ENCODE measurements at places on chromosomes 4 and X.

- no peak for DNase-seq
Observed at GRCh38 chr4:37628977-37629609, 57.1 kb downstream of the RELL1 start.

DNA sequence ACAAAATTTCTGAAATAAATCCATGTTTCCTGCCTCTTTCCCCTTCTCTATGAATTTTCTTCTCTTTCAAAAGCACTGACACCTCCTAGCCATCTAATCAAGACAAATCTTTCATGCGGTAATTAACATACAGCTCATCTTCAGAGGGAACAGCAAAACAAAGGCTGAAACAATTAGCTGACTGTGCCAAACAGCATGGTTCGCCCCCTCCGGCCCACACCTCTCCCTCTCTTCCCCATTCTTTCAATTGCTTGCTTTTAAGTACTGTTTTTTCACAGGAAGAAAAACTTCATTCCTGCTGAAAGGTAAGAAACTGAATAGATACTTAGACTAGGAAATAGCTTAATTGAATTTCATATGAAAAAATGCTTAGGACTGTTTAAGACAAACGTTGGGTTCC lies 291.1 kb upstream of the NOCT start:
- no peak for DNase-seq

DNA sequence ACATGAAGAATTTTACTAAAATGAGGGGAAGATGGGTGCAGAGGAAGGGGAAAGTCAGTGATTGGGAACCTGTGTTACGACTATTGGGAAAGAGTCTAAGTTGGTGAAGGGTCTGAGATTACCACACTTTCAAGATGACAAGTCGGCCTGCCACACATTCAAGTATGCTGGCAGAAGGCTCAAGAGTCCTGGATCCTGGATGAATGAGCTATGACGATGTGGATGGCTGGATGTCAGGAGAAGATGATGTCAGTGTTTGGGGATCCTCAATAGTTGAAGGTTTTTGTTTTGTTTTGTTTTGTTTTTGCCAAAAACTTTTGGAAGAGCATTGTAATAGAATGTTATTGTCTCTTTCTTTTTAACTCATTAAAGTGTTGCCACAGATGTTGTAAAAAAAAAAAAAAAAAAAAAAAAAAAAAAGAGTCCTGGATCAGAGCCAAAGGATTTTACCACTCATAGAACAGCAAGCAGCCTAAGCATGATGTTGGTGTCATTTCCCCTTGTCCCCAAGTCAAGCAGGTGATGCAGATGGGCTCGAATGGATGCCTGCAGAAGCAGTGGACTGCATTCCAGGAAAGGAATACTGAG lies 120.6 kb downstream of the REELD1 start:
- no peak for DNase-seq

- DNase-seq: no peak
Observed at GRCh38 chr4:151094290-151094751, 5.1 kb upstream of the RPS3A start.

GRCh38 chrX:136525738-136526606 lies 6.0 kb upstream of the VGLL1 start:
- no peak for DNase-seq

DNA sequence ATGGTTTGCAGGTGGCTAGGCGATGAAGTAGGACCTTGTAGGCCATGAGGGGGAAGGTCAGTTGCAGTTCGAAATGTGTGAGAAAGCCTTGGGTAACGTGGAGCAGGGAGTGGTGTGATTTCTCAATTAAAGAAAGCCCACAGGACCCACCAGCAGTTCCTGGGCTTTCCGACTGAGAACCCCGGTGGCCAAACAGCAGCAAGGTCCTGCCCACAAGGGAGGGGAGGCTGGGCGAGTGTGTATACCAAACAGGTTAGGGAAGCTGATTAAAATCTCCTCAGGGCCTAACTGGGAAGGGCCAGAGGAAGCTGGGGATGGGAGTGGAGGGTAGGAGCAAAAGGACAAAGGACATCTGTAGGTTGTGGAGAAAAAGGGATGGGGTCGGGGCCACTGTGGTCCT lies 2.4 kb downstream of the ATP6AP1 start:
- DNase-seq: no peak

GRCh38 chrX:152899111-152899873 lies 1.4 kb downstream of the ZNF185 start:
- no peak for DNase-seq

GRCh38 chrX:155998761-155999510 lies 1.4 kb downstream of the IL9R start:
- no peak for DNase-seq

- DNase-seq: peak; percentile 43
Observed at GRCh38 chrX:135112096-135112729, 8.1 kb downstream of the ETDB start.

DNA sequence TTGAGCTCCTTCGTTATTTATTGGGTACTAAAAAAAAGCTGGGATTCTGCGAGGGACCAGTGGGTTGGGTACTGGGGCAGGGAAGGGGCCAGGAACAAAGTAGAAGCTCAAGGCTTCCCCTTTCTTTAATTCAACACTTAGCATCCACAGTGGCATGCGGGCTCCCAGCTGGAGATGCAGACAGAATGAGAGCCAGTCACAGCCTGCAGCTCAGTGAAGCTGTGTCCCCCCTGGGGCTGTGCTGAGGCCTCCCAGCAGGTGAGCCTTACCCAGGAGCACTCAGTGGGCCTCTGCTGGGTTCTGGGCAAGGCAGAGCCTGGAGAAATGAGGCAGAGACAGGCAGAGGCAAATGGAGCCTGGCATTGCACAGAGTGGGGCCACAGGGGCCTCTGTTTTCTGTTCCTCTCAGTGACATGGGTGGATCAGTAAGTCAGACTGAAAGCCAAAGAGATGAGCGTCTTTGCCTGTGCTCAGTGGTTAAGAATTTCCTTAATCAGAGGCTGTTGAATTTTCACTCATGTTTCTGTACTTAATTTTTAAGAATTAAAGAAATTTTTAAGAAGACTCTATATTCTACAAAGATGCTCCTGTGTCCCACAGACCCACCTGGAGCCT lies 181.4 kb upstream of the RBPJ start:
- no peak for DNase-seq

- DNase-seq: no peak
Observed at GRCh38 chr4:102717448-102718092, 43.2 kb downstream of the MANBA start.

DNA sequence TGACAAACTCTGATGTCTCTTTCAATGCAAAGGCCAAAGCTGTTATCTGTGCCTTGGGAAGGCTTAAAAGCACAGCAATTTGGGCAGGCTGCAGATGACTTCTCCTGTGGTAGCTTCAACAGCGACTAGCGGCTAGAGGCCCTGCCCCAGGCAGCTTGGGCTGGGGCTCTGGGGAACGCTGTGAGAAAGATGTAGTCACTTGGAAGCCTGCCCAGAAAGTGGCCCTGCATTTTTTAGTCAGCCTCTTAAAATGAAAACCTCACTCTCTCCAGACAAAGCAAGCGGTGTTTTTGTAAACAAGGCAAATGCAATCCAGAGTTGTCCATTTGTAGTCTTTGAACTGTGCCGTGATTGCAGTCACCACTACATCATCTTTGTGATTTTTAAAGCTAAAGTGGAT lies 27.5 kb downstream of the PCYT1B start:
- no peak for DNase-seq

- DNase-seq: no peak
Observed at GRCh38 chr4:54556587-54556986, 101.2 kb upstream of the KIT start.

GRCh38 chr4:122099896-122100295 lies 52.2 kb upstream of the BLTP1 start:
- DNase-seq: no peak

DNA sequence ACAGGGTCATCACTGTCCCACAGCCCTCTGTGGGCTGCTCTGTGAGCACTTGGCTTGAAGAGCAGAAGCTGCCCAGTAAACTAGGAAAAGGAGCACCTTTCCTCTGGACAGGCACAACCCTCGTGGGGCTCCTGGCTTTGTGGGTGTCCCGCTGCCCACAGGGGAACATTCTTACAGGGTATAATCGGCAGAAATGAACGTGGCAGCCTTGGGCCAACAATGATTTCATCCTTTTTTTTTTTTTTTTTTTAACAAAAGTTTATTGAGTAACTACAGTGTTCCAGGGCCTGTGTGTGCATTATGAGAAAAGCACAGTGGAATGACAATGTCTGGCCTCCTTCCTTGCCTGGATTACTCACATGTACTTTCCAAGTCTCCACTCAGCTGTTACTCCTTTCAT lies 197.2 kb downstream of the PDGFC start:
- no peak for DNase-seq

- DNase-seq: no peak
Observed at GRCh38 chr4:24303926-24304325, 280.4 kb downstream of the DHX15 start.

DNA sequence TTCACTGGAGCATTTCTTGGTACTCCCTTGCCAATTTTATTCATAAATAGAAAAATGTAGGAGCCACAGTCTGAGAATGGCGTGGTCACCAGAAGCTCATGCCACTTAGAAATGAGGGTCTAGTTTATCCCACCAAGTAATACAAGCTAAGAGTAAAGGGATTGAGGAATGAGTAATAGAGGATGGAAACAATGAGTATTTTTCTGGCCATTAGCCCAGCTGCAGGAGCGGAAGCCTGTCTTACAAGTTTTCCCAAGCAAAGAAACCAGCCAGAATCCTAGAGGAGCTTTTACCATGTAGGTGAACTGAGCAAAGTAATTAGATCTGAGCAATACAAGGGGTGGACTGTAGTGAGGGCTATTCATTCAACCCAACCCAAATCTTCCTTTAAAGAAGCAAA lies 160.7 kb upstream of the NPY2R start:
- no peak for DNase-seq

GRCh38 chr4:48078862-48079655 lies 55.0 kb downstream of the TXK start:
- no peak for DNase-seq

GRCh38 chr4:15293711-15294110 lies 134.1 kb upstream of the C1QTNF7 start:
- DNase-seq: no peak

DNA sequence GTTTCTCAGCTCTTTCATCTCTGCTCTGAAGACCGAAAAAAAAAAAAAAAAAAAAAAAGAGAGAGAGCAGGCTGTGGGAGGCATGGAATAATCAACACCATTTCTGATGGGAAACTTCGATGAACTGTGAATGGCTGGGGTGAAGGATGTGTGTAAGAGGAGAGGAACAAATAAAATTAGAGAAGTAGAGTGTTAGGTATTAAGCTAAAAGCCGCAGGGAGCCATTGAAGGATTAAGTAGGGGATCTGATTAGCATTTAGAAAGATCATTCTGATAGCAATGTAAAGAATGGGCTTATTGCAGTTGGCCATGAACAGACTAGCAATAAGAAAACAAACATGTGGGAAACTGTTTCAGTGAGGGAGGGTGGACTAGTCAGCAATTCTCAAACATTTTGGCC lies 33.6 kb upstream of the JADE1 start:
- no peak for DNase-seq

DNA sequence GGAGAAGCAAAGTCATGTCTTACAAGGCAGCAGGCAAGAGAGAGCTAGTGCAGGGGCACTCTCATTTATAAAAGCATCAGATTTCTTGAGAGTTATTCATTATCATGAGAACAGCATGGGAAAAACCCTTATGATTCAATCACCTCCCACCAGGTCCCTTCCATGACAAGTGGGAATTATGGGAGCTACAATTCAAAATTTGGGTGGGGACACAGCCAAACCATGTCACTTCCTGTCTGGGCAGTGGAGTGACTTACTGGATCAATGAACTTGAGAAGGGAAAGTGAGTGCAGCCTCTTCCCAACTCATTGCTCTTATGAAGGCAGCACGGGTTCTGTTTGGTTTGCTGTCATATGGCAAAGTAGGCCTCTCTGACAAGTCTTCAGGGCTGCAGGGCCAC lies 261.8 kb upstream of the TAPT1 start:
- DNase-seq: no peak

DNA sequence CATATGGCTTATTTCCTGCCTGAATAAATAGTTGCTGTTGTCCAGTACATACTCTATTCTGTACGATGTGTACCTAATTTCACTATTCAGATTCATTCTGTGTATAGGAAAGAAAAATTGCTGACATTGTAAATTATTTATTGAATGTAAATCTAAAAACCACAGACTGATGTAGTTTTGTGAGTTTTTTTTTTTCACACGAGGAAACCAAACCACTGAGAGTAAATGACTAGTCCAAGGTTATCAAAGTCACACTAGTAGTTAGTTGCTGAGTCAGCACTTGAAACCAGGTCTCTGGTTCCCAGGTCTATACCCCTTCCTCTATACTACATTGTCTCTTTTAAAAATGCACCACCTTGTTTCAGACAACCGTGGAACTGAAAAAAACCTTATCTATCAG lies 298.3 kb upstream of the DIAPH2 start:
- DNase-seq: no peak

- no peak for DNase-seq
Observed at GRCh38 chr4:169208516-169208915, 62.2 kb downstream of the SH3RF1 start.

DNA sequence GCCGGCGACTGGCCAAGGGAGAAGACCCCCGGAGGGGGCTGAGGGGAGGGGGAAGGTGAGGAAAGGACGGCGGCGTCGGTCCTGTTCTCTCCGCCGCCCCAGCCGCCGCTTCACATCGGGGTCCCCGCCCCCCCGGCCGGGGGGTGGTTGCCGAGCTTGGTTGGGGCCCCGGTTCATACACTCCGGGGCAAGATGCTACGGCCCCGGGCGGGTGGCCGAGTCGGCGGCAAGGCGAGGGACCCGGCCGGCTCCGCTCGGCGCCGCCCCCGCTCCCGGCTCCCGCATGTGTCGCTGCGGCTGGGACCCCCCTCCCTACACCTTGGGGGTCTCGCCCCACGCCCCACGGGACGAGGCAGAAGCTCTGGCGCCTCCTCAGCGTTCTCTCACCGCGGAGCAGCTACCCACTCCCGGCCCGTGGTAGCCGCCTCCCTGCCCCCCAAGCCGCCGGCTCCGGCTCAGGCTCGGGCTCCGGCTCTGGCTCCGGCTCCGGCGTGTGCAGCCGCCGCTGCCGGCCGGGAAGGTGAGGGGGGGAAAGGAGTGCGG lies 461 bp downstream of the FBXW7 start:
- no peak for DNase-seq

DNA sequence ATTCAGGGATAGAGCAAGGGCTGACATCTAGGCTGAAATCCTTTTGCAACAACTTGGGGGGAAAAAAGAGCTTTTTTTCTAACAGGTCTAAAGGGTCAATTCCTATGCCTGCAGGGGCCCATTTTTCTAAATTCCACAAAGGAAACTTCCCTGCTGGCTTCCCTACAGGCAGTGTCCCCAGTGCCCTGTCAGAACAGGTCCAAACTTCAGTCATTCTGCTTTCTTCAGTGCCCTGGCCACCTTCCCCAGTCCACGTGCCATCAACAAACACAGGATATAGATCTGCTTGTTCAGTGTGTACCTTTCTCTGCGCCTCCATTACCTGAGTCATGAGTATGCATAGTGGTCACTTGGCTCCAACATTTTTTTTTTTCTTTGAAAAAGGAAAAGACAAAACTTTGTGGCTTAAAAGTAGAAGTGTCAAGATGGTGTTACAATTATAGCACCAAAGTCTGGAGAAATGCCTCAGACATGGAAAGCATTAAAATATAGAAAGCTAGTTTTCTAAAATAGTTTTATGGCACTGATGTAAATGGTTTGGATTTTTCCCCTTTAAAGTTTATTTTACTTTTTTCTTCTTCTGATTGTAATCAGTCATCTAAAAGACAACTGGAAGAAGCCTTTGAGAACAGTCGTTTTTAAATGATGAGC lies 84.0 kb upstream of the JADE1 start:
- no peak for DNase-seq

GRCh38 chrX:113421432-113421831 lies 580.8 kb upstream of the AMOT start:
- DNase-seq: no peak
